Hematopoietic multipotent progenitor cell treated with erythropoietin and hydrocortisone succinate and interleukin-3 and kit ligand, for 17 days (in vitro differentiated cells): ENCODE measurements at places on chromosomes 5 and 9.

- DNase-seq, result no peak
Observed at GRCh38 chr9:98150721-98151120, 31.7 kb upstream of the TRIM14 start.

DNA sequence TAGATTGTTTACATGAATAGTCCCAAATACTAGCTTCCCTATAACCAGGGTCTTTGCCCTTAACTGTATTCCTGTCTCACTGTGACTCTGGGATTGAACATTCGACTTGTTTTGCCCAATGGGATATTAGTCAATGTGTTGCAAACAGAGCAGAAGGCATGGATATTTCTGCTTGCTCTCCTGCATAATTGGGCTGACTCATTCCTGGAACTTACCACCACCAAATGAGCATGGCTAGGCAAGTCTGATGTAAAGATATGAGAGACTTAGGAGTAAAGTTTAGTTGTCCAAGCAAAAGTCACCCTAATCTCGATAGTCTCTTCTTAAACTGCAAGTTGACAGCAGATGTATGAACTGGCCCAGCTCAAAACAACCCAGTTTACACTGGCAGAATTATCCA is 273.5 kb upstream of the CCNG1 start:
- no peak for DNase-seq

GRCh38 chr5:113081881-113082546 is 105.4 kb downstream of the DCP2 start:
- no peak for DNase-seq

GRCh38 chr5:112183874-112184273 is 235.2 kb downstream of the EPB41L4A start:
- DNase-seq, result no peak

DNA sequence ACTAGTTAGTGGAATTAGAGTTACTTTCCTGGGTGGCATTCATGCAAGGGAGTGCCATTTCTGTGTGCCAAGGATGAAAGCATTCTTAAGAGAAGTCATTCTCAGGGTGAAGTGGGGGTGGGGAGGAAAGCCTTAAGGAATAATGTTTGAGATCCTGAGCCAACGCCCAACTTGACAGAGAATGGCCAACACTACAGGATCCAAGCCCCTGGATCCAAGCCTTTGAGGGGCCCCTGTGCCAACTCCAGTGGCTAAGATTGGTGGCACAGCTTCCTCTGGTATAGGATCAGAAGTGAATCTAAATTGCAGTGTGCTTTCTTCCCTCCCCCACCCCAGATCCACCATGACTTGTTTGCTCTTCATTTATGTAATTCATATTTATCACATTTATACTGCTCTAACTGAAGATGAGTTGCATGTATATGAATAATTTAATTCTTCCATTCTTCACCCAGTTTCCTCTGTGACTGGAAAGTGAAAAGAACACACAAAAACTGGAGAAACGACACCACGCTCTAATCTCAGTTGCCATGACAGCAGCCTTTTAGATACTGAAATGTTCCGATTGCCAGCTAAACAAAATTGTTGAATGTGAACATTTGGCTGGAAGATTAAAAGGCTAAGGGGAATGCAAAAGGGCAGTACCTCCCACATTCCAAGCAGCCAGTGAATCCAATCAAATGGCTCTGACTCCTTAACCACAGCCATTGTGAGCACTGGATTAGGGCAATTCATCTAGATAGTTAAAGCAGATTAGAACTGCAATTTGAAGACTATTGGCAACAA is 4.5 kb downstream of the ZNF608 start:
- DNase-seq, result no peak

DNA sequence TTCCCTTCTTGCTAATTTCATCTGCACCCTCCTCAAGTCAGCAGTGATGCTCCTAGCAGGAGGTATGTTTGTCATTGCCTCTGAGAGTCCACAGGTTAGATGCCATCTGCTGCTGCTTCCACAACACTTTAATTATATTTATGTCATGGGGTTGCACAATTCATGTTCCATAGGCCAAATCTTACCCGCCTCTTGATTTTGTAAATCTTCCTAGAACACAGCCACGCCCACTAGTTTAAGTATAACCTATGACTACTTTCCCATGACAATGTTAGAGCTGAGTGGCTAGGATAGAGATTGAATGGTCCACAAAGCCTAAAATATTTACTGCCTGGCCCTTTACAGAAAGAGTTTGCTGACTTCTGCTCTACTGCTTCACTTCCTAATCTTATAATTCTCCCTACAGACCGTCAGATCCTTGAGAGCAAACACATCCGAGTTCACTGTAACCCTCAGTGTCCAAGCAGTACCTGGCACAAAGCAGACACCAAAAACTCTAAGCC is 21.1 kb downstream of the LIFR start:
- DNase-seq, result no peak

- DNase-seq, result no peak
Observed at GRCh38 chr9:137370865-137371520, 52.0 kb downstream of the EXD3 start.

GRCh38 chr9:70683841-70684240 is 269.4 kb upstream of the KLF9 start:
- no peak for DNase-seq

- no peak for DNase-seq
Observed at GRCh38 chr9:124621371-124622328, 114.5 kb upstream of the NR5A1 start.

- no peak for DNase-seq
Observed at GRCh38 chr5:10333154-10334006, 20.1 kb upstream of the MARCHF6 start.

- DNase-seq, result no peak
Observed at GRCh38 chr5:89823046-89823445, 586.5 kb downstream of the CETN3 start.
